ENCODE measurements at places on chromosomes 12 and 14. TPM values are rescaled to one million over a fixed set of nuclear protein-coding genes. Genes with fewer than 3 reads are reported as not detected.
A peak's percentile ranks its signal among the peaks of the same experiment; 100 is the strongest.

Gene TSPAN19
- not detected for total RNA-seq

Gene TSHR
- 0.58 TPM for total RNA-seq

GRCh38 chr14:102592763-102593060 is 263 bp downstream of the RCOR1 start:
- DNase-seq = no peak
- peaks cover 15% of the 10 kb centered on the region for H3K36me3 ChIP-seq
- H3K4me1 ChIP-seq = peaks cover 11% of the 10 kb centered on the region
- H3K27ac ChIP-seq = peak overlapping the region; percentile 68

DNA sequence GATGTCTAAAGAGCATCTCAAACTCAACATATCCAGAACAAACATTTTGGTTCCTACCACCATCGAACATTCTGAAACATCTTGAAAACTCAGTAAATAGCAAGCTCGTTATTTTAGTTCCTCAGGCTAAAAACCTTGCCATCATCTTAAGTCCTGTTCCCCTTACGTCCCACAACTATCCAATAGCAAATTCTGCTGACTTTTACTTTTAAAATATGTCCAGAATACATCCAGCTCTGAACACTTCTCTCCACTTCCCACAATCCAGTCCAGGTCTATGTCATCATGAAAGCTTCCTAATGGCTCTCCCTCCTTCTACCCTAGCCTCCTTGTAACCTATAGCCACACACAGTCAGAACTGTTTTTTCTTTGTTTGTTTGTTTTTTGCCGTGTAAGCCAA is 279.9 kb downstream of the IPO8 start:
- no peaks in the 10 kb centered on the region for H3K27me3 ChIP-seq
- no peaks in the 10 kb centered on the region for H3K4me1 ChIP-seq
- no peaks in the 10 kb centered on the region for H3K36me3 ChIP-seq
- no peak for DNase-seq

DNA sequence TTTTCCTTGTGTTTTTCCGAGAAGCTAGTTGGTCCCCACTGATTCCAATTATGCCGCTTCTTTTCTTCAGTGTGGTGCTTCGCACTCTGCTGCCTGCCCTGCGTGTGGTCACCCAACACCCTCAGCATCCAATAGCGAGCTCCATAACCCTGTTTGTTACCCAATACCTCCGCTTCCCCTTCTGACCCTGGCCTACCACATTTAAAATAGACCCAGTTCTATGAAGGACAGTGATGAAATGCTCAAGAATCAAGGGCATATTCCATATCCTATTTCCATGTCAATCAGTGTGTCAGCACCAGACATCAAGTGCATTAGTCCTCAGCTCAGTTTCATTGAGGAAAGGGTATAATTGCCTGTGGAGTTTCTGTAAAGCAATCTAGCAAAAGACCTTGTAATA is 9.5 kb downstream of the NDRG2 start:
- no peak overlapping the region for H3K4me3 ChIP-seq
- DNase-seq = no peak
- peaks cover 6% of the 10 kb centered on the region for H3K36me3 ChIP-seq
- H3K27me3 ChIP-seq = peaks cover 13% of the 10 kb centered on the region
- H3K4me1 ChIP-seq = no peaks in the 10 kb centered on the region

Gene TEX52
- total RNA-seq = 0.41 TPM

- H3K27ac ChIP-seq = peak overlapping the region; percentile 77
- H3K4me3 ChIP-seq = peak overlapping the region; percentile 85
- H3K36me3 ChIP-seq = no peaks in the 10 kb centered on the region
- peaks cover 3% of the 10 kb centered on the region for H3K4me1 ChIP-seq
- H3K27me3 ChIP-seq = no peaks in the 10 kb centered on the region
Observed at GRCh38 chr12:23950775-23951451, 1.4 kb upstream of the SOX5 start.

Gene PLA2G1B
- not detected for total RNA-seq

Gene EPYC
- total RNA-seq = not detected

DNA sequence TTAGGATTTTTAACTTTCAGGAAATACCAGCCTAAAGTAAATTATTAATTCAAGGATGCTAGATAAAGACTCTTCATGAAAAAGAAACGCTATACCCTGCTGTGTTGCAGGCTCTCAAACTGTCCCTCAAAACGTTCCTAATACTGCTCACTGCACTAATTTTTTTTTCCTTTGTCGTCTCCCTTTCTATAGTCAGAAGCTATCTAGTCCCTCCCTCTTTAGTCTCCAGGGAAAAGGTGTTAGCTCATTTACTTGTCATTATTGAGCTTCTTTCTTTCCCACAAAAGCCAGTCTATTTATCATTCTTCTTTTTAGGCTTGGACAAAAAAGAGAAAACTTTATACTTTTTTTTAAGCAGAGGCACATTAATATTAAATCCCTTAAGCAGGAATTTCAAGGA is 30.3 kb upstream of the INSM2 start:
- H3K27ac ChIP-seq = no peak overlapping the region
- DNase-seq = no peak
- no peak overlapping the region for H3K4me3 ChIP-seq
- H3K4me1 ChIP-seq = no peaks in the 10 kb centered on the region

Gene CLEC14A
- total RNA-seq = 0.70 TPM

Gene C14orf39
- 0.72 TPM for total RNA-seq

DNA sequence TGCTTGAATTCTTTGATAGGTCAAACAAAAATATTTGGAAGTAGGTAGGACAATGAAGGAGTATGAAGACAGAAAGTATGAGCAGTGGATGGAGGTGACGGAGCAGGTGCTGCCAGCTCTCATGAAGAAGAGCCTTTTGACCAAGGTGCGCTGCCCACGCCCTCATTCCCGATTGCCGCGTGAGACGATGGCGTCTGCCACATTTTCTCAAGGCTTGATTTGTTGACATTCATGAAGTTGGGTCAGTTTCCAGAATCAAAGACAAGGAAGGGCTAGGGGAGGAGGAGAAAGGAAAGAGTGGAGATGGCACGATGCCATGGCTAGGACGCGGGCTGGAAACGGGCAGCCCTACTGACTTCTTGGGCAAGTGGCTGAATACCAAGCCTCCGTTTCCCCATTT is 37.1 kb downstream of the DNAH10 start:
- H3K27me3 ChIP-seq = no peaks in the 10 kb centered on the region
- no peak for DNase-seq
- no peak overlapping the region for H3K27ac ChIP-seq
- H3K4me1 ChIP-seq = no peaks in the 10 kb centered on the region

GRCh38 chr12:40107803-40108620 is 2.1 kb upstream of the SLC2A13 start:
- no peak for DNase-seq
- no peaks in the 10 kb centered on the region for H3K36me3 ChIP-seq
- H3K27me3 ChIP-seq = peaks cover 8% of the 10 kb centered on the region

GRCh38 chr12:53096759-53097158 is 708 bp upstream of the IGFBP6 start:
- H3K4me1 ChIP-seq = peaks cover 15% of the 10 kb centered on the region
- DNase-seq = peak; percentile 83
- no peaks in the 10 kb centered on the region for H3K36me3 ChIP-seq
- no peak overlapping the region for H3K27ac ChIP-seq
- H3K4me3 ChIP-seq = peak overlapping the region; percentile 80
- peaks cover 31% of the 10 kb centered on the region for H3K27me3 ChIP-seq

GRCh38 chr14:52060080-52060479 is 8.8 kb downstream of the NID2 start:
- peaks cover 8% of the 10 kb centered on the region for H3K27me3 ChIP-seq
- no peaks in the 10 kb centered on the region for H3K36me3 ChIP-seq
- H3K4me3 ChIP-seq = no peak overlapping the region
- DNase-seq = no peak
- H3K27ac ChIP-seq = no peak overlapping the region

DNA sequence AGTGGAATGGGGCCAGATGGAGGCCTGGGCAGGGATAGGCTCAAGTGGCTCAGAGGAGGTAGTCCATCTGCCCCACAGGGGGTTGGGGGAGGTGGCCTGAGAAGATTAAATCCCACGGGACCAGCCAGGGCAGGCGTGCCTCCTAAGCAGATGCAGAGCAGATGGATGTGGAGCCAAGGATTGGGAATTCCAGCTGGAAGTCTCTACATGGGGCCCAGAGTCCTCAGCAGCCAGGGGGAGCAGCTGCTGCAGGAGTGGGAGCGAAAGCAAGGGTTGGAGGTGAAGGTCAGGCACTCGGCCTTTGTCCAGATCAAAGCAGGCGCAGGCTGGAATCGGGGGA is 42.4 kb upstream of the VRK1 start:
- peak; percentile 95 for DNase-seq
- no peaks in the 10 kb centered on the region for H3K4me1 ChIP-seq
- H3K27me3 ChIP-seq = peaks cover 2% of the 10 kb centered on the region
- H3K4me3 ChIP-seq = no peak overlapping the region
- peak overlapping the region; percentile 74 for H3K27ac ChIP-seq
- no peaks in the 10 kb centered on the region for H3K36me3 ChIP-seq

Gene RBM19
- total RNA-seq = 38.6 TPM

Gene TMPRSS12
- total RNA-seq = not detected

GRCh38 chr14:21036751-21037150 is 2.1 kb upstream of the RNASE13 start:
- no peak overlapping the region for H3K4me3 ChIP-seq
- H3K27me3 ChIP-seq = no peaks in the 10 kb centered on the region
- DNase-seq = no peak
- no peaks in the 10 kb centered on the region for H3K36me3 ChIP-seq

Gene PRIMA1
- total RNA-seq = 20.8 TPM

GRCh38 chr12:90166671-90167070 is 458.0 kb upstream of the ATP2B1 start:
- peaks cover 8% of the 10 kb centered on the region for H3K4me1 ChIP-seq
- H3K36me3 ChIP-seq = no peaks in the 10 kb centered on the region

Gene WSCD2
- 0.79 TPM for total RNA-seq

- no peak overlapping the region for H3K27ac ChIP-seq
- H3K4me1 ChIP-seq = no peaks in the 10 kb centered on the region
- no peaks in the 10 kb centered on the region for H3K27me3 ChIP-seq
- no peak overlapping the region for H3K4me3 ChIP-seq
- H3K36me3 ChIP-seq = no peaks in the 10 kb centered on the region
- no peak for DNase-seq
Observed at GRCh38 chr14:96136371-96137005, 68.2 kb upstream of the BDKRB2 start.

Gene SERPINA4
- total RNA-seq = not detected

DNA sequence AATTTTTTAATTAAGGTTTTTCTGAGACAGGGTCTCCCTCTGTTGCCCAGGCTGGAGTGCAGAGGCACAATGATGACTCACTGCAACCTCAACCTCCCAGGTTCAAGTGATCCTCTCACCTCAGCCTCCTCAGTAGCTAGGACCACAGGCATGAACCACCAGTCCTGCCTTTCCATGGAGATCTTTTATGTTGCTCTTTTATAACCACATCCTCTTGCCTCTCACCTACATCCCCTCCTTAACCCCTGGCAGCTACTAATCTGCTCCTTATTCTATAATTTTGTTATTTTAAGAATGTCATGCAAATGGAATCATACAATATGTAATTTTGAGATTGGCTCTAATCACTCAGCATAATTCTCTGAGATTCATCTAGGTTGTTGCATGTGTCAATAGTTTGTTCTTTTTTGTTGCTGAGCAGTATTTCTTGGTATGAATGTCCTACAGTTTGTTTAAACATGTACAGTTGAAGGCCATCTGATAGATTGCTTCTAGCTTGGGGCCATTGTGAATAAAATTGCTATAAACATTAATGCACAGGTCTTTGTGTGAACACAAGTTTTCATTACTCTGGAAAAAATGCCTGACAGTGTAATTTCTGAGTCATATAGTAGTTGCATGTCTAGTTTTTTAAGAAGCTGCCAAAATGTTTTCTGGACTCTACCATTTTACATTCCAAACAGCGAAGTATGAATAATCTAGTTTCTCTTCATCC is 249.2 kb upstream of the AMIGO2 start:
- no peaks in the 10 kb centered on the region for H3K36me3 ChIP-seq
- DNase-seq = no peak
- no peaks in the 10 kb centered on the region for H3K27me3 ChIP-seq
- no peaks in the 10 kb centered on the region for H3K4me1 ChIP-seq
- H3K27ac ChIP-seq = no peak overlapping the region

DNA sequence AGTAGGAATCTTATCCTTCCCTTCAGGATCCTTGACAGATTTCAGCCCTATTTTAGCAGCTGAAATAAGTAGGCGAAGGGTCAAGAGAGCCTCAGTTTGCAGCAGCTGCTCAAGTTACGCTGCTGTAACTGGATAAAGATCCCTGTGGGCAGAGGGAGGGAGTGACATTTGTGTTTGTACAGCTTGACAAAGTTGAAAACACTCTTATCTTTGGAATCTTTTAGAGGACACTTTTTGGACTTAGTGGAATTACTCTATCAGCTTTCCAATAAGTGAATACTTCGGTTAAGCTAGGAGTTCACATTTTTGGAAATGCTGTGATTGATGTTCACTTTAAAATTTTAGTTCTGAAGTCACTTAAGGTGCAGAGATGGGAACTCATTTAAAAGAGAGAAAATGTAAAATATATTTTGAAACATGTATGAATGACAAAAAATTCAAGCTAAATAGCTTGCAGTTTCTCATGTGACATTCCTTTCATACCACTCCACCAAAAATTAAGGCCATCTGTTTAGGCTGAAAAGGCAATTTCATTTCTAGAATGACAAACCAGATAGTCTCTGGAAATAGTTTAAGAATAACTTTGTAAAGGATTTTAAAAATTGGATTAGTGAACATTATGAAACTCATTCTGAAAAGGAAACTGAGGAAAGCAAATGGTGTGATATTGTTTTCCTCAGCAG is 55.2 kb downstream of the SLC38A4 start:
- no peak overlapping the region for H3K27ac ChIP-seq
- DNase-seq = no peak
- H3K4me3 ChIP-seq = no peak overlapping the region
- H3K36me3 ChIP-seq = no peaks in the 10 kb centered on the region
- H3K4me1 ChIP-seq = no peaks in the 10 kb centered on the region

DNA sequence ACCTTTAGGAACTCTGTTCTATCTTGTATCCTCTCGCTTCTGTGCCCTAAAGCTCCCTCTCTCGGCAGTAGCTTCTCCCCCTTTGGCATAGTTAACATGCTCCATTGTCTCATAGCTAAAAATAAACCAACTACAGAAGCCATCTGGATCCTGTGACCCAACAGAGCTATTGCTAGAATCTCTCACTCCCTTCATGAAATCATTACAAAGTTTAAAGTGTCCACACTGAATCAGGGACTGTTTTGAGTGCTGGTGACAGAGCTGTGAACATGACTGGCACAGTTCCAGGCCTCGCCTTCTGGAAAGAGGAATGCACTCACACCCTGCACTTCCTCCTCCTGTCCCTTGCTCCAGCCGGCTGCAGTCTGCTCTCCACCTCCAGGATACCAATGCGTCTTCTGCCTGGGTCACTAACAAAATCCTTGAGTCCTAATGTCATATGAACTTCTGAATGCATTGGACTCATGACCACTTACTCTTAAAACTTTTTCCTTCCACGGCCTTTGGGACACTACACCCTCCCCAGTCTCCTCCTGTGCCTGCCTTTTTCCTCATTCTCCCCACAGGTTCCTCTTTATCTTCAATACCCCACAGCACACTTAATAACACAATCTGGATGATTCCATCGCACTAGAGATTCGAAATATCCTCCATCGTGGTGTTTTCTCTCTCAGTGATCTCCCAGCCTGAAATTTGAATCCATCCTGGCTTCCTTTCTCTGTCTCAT is 13.2 kb downstream of the PLBD1 start:
- DNase-seq = no peak
- H3K36me3 ChIP-seq = no peaks in the 10 kb centered on the region
- no peaks in the 10 kb centered on the region for H3K27me3 ChIP-seq

- peaks cover 4% of the 10 kb centered on the region for H3K4me1 ChIP-seq
- H3K27ac ChIP-seq = no peak overlapping the region
- H3K4me3 ChIP-seq = no peak overlapping the region
- H3K27me3 ChIP-seq = no peaks in the 10 kb centered on the region
- peaks cover 21% of the 10 kb centered on the region for H3K36me3 ChIP-seq
Observed at GRCh38 chr12:32482226-32482625, 82.9 kb downstream of the FGD4 start.

GRCh38 chr12:108102363-108102762 is 26.7 kb upstream of the WSCD2 start:
- no peaks in the 10 kb centered on the region for H3K36me3 ChIP-seq
- no peak for DNase-seq
- no peaks in the 10 kb centered on the region for H3K27me3 ChIP-seq
- no peak overlapping the region for H3K27ac ChIP-seq
- H3K4me3 ChIP-seq = no peak overlapping the region
- H3K4me1 ChIP-seq = no peaks in the 10 kb centered on the region

Data from endodermal cell (in vitro differentiated cells).